ENCODE measurements at places on chromosomes 5 and 9. TPM values are rescaled to one million over a fixed set of nuclear protein-coding genes. Genes with fewer than 3 reads are reported as not detected.

ORM2 gene
- not detected for total RNA-seq

GPR150 gene
- 0.19 TPM for total RNA-seq

DAPK1 gene
- total RNA-seq: 45.3 TPM

ECM2 gene
- total RNA-seq: 0.18 TPM

ENTREP1 gene
- total RNA-seq: 1.3 TPM

GBA2 gene
- total RNA-seq: 65.8 TPM

HTR1A gene
- total RNA-seq: not detected

LECT2 gene
- not detected for total RNA-seq
